ENCODE measurements at places on chromosomes 4 and X.

GRCh38 chrX:65034292-65034667 lies 58.0 kb upstream of the ZC4H2 start:
- peak; percentile 0 for DNase-seq

- no peak for DNase-seq
Observed at GRCh38 chr4:110550260-110550659, 72.6 kb downstream of the PITX2 start.

GRCh38 chr4:138770818-138771217 lies 244.8 kb upstream of the NOCT start:
- DNase-seq: no peak

GRCh38 chr4:156578005-156578404 lies 393.6 kb downstream of the PDGFC start:
- DNase-seq: no peak

- DNase-seq: no peak
Observed at GRCh38 chr4:84809946-84810345, 156.5 kb downstream of the WDFY3 start.

DNA sequence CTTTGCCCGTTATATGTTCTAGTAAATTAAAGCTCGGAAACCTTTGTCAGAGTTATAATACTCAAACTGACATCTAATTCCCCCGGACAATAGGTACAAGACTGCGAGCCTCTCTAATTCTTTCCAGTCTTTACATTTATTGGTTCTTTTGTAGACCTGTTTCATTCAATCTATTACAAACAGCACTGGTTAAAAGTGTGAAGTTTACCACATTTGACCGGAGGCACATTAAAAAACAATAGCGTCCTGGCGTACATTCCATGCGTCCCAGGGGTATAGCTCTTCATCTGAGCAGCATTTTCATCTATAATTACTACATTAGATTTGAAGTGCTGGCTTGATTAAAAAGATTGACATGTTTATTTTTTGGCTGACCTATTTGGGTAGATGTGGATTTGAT lies 49.9 kb upstream of the TENM3 start:
- no peak for DNase-seq

DNA sequence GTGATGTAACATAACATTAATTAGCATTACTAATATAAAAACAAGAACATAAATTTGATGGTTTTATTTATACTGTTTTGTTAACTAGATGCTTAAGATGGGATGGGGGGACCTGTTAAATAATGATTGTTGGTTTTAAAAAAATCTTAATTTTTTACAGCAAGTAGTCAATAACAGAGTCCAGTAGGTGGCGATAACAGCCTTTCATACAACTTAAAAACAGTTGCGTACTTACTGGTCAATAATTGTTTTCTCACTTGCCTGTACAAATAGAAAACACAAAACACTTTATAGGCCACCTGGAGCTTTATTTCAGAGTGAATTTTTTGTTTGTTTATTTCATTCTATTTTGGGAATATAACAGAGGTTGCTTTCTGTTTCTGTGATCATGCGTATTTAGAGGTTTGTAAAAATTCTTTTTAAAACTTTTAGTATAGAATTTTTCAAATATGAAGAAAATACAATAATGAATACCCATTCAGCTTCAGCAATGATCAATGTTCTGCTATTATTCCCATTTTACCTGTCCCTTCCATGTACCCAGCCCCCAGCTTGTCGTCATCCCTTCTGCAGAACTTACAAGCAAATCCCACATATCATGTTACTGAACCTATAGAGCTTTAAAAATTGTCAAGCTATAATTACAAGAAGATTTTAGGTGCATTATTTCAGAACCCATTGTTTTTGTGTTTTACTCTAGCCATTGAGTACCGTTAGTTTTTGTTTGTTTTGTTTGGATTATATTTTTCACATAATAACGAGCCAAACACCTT lies 97.1 kb downstream of the MRPL1 start:
- DNase-seq: peak; percentile 6

- no peak for DNase-seq
Observed at GRCh38 chrX:121863976-121864375, 816.6 kb downstream of the GLUD2 start.

- no peak for DNase-seq
Observed at GRCh38 chr4:912548-913279, 19.4 kb downstream of the GAK start.

- DNase-seq: no peak
Observed at GRCh38 chrX:9729171-9729885, 36.3 kb downstream of the GPR143 start.

- DNase-seq: no peak
Observed at GRCh38 chr4:27947302-27947701, 1086.7 kb downstream of the STIM2 start.

DNA sequence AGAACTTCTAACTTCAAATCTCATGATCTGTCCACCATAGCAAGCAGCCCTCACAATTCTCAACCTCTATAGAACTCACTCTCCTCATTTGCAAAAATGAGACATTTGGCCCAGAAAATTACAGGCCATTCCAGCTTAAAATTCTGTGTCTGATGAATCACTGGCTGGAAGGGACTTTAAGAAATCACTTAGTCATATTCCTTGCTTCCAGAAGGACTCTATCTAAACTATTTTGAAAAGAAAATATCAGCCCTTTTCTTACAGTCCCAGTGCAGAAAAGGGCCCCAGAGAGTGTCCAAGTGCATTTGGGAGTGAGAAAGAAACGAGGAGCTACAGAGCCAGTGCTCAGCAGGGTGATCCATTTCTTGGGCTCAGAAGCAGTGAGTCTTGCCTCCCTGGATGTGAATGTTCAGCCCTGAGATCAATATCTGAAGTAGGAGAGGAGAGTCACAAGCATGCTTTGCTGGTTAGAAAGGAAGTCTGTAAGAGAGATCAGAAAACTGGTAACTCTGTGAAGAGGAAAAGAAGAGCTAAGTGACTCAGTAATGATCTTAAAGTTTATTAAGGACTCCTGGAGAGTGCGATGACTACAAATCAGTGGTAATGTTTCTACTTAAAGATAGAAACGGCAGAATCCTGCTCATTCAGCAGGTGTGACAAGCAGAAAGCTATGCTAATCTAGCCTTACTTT lies 139.8 kb downstream of the PALLD start:
- no peak for DNase-seq

- DNase-seq: no peak
Observed at GRCh38 chr4:56469489-56470210, 2.2 kb downstream of the SRP72 start.

DNA sequence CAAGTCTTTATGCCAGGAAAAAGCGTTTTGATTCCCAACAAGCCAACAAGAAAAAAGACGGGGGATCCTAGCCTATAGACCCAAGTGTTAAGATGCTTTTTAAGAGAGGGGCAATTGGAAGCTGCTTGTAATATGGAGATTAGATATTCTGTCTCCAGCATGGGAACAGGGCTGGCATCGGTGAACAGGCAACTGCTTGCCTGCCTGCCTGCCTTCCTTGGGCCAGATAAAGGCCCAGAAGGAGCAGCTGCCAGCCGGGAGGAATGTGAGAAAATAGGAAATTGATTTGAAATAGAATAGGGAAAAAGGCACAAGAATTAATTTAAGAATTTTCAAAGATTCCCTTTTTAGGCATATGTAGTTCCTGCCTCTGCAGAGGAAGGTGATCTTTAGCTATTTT lies 192.2 kb downstream of the TENM3 start:
- no peak for DNase-seq

DNA sequence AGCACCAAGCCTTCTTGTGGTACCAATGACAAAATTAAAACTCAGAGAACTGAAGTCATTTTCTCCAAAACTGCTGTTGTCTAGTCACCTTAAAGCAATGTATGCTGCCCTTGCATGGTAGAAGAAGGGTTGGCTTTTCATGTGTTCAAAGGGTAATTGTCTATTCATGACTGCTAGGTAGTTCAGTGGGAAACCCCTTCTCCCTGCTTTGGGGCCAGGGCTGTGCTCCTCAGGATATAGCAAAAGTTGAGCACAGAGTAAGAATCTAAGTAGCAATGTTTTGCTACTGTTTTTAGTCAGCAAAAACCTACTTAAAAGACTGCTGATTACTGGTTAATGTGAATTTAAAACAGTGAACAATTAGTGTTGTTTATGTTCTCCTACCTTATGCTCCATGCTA lies 30.8 kb upstream of the FAM9B start:
- no peak for DNase-seq

GRCh38 chrX:19836337-19836736 lies 51.1 kb downstream of the SH3KBP1 start:
- no peak for DNase-seq

DNA sequence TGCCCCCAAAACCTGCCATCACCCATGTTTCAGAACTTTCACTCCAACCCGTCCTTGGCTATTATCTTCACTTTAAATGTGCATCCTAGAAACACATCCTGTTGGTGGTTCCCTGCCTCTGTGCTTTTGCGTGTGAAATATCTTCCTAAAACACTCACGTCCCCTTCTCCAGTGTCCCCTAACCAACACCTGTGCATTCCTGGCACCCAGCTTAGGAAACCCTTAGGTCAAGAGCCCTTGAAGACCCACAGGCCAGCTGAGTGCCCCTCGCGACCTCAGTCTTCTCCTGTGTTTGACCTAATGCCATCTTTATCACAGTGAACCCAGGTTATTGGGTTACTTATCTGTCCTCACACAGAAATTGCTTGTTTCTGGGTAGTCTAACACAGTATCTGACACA lies 117.6 kb downstream of the STK32B start:
- no peak for DNase-seq

DNA sequence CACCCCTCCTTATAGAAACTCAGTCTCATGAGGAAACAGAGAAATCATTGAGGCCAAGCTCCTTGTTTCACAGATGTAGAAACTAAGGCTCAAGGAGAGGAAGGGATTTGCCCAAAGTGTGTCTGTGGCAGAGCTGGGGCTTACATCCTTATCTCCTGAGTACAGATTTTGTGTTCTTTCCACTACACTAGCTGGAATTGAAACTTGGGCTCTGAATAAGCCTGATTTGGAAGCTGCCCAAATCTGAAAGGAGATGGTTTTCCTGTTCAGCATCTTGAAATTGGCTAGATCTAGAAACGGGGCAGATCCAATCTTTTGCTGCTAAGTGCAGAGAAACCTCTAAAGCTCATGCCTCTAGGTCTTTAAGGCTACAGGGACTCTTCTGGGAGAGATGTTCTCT lies 24.3 kb downstream of the AWAT2 start:
- no peak for DNase-seq

GRCh38 chr4:28014469-28014868 lies 1153.8 kb downstream of the STIM2 start:
- DNase-seq: no peak

DNA sequence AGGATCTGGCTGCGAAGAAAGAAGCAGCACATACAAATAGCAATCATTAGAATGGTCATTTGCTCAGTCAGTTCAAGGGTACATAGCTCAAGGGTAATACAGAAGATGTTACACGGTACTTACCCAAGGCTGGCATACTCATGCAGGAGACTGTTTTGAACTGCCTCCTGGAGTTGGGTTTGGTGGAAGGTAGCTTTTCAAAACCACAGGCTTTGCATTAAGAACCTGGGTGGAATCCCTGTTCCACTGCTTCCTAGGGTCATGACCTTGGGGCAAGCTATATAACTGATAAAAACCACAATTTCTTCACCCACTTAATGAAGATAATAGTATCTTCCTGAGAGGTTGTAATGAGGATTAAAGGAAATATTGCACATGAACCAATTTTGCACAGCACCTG lies 36.5 kb downstream of the TBC1D9 start:
- no peak for DNase-seq

DNA sequence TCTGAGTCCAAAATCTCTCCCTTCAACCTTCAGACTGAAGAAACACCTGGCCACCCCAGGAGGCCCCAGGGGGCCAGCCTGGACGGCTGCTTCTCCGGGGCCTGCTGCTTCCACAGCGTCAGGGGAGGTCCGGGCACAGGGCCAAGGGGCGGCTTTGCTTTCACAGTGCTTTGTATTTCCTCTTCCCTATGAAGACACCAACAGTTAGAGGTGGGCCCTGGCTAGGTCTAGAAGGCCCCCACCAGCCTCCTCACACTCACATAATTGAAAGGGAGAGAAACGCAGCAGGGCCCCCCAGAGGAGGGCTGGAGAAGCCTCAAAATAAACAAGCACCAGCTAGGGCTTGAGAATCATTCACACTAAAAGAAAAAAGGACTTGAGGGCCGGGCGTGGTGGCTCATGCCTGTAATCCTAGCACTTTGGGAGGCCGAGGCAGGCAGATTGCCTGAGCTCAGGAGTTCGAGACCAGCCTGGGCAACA lies 17.8 kb downstream of the SCD5 start:
- no peak for DNase-seq

DNA sequence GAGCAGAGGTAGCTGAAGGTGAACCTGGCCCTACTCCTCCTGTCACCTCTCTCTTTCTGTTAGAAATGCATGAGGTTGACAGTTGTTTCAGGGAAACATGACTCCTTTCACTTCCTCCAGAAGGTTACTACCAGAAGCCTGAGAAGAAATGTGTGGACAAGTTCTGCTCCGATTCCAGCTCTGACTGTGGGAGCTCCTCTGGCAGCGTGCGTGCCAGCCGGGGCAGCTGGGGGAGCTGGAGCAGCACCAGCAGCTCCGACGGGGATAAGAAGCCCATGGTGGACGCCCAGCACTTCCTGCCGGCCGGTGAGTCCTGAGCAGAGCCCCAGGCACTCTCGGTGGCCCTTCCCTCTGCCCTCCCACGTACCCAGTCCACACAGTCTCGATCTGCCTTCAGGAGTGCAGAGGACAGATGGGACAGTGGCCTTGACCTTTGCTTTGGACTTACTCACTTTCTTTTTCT lies 61.3 kb upstream of the TLR2 start:
- no peak for DNase-seq

DNA sequence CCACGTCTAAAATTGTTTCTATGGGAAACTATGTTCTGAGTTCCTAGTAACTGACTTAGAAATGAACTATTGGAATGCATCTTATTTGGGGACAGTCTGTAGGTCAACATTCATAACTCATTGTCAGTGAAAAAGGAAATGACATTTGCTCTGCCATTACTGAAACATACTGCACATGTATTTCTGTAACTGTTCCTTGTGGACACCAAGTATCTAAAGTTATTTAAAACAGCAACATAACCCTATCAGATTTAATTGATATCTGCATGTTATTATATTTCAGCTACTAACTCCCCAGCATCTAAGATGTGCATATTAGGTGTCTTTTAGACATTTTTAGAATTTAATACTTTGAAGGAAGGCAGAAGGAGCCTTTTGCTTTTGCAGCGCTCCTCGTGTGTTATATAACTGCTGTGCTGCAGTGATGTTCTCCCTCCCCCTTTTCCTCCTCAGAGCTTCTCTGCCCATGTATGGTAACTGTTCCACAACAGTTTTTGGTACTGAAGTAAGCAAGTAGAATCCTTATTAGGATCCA lies 37.2 kb upstream of the TMEM131L start:
- no peak for DNase-seq

DNA sequence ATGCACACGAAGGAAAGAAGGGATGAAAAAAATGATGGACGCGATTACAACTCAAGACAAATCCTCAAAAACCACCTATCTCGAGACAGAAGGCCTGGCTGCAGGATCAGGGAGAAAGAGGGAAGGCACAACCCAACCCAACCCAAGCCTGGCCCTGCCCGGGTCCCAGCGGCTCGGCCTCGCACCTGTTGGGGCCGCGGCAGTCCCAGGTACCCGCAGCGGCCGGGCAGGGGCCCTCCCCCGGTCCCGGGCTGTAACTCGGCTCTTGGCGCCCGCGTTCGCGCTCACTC lies 464 bp downstream of the RASGEF1B start:
- no peak for DNase-seq

GRCh38 chr4:186643501-186644310 lies 80.0 kb downstream of the FAT1 start:
- no peak for DNase-seq

GRCh38 chr4:109657854-109658418 lies 45.3 kb downstream of the CASP6 start:
- DNase-seq: no peak
